Aortic smooth muscle cell (primary cell): ENCODE measurements at places on chromosomes 7 and 10. TPM values are rescaled to one million over a fixed set of nuclear protein-coding genes. Genes with fewer than 3 reads are reported as not detected.

Gene NCAPG2
- 18.5 and 25.1 TPM in 2 replicates for total RNA-seq

Gene GBX1
- total RNA-seq: not detected in 2 replicates

Gene PSPH
- total RNA-seq: 40.6 and 41.9 TPM in 2 replicates

Gene LIPK
- total RNA-seq: not detected in 2 replicates

Gene CYP3A5
- total RNA-seq: not detected in 2 replicates

Gene HOXA10
- total RNA-seq: under 0.01 TPM in 2 replicates

Gene ATRNL1
- total RNA-seq: 4.9 and 5.0 TPM in 2 replicates

Gene MMD2
- total RNA-seq: not detected in 2 replicates

Gene CALHM1
- total RNA-seq: not detected in 2 replicates

Gene ADRB1
- total RNA-seq: not detected in 2 replicates

Gene PGAM2
- total RNA-seq: 0.26 and 1.2 TPM in 2 replicates

Gene CLRN3
- total RNA-seq: not detected in 2 replicates

Gene CXCL12
- total RNA-seq: 814 and 1,285 TPM in 2 replicates

Gene CFAP46
- total RNA-seq: 0.19 and 0.79 TPM in 2 replicates

Gene ZNF467
- 0.26 and 2.5 TPM in 2 replicates for total RNA-seq

Gene AKR1C8
- total RNA-seq: not detected in 2 replicates

Gene FGF8
- not detected in 2 replicates for total RNA-seq

Gene CARD11
- total RNA-seq: 0.13 TPM in 1 of 2 replicates, not detected in the other

Gene CREB3L2
- total RNA-seq: 29.7 and 41.2 TPM in 2 replicates

Gene PTF1A
- total RNA-seq: not detected in 2 replicates

Gene SFMBT2
- total RNA-seq: 1.2 and 3.4 TPM in 2 replicates

Gene SLC18A3
- not detected in 2 replicates for total RNA-seq

Gene AASS
- 32.0 and 41.3 TPM in 2 replicates for total RNA-seq

Gene OR2A1
- under 0.01 and 0.19 TPM in 2 replicates for total RNA-seq

Gene FOXI2
- not detected in 2 replicates for total RNA-seq

Gene BTRC
- 8.9 and 11.8 TPM in 2 replicates for total RNA-seq

Gene ABCB1
- 1.3 and 3.9 TPM in 2 replicates for total RNA-seq

Gene UNCX
- not detected in 2 replicates for total RNA-seq

Gene PGAM1
- total RNA-seq: 224 and 247 TPM in 2 replicates

Gene SLC18A2
- not detected in 2 replicates for total RNA-seq

Gene NKX2-3
- not detected in 2 replicates for total RNA-seq

Gene TNKS2
- 54.0 and 58.3 TPM in 2 replicates for total RNA-seq

Gene TMEM178B
- total RNA-seq: 0.06 and 0.26 TPM in 2 replicates

Gene FAM20C
- total RNA-seq: 71.9 and 93.0 TPM in 2 replicates

Gene STK31
- total RNA-seq: not detected in 2 replicates

Gene INTS15
- total RNA-seq: 6.1 and 6.3 TPM in 2 replicates

Gene RET
- 0.13 TPM in 1 of 2 replicates, not detected in the other for total RNA-seq

Gene ANXA8L1
- not detected in 2 replicates for total RNA-seq

Gene C10orf95
- total RNA-seq: under 0.01 and 0.06 TPM in 2 replicates

Gene MYOF
- total RNA-seq: 316 and 340 TPM in 2 replicates

Gene TRPV5
- total RNA-seq: not detected in 2 replicates

Gene ABCB4
- 1.3 and 3.9 TPM in 2 replicates for total RNA-seq

Gene ZNF679
- not detected in 2 replicates for total RNA-seq

Gene MYH16
- not detected in 2 replicates for total RNA-seq

Gene BAG3
- 10.7 and 14.1 TPM in 2 replicates for total RNA-seq

Gene GSAP
- 2.1 and 2.7 TPM in 2 replicates for total RNA-seq

Gene KAZALD1
- total RNA-seq: 78.5 and 101 TPM in 2 replicates

Gene PRKCQ
- total RNA-seq: not detected in 2 replicates

Gene PCLO
- total RNA-seq: under 0.01 TPM in 2 replicates

Gene IRF5
- under 0.01 TPM in 1 of 2 replicates, not detected in the other for total RNA-seq

Gene ELMO1
- 3.9 and 6.3 TPM in 2 replicates for total RNA-seq

Gene JAKMIP3
- total RNA-seq: 0.06 and 0.13 TPM in 2 replicates

Gene MSS51
- 1.1 and 1.2 TPM in 2 replicates for total RNA-seq

Gene MKX
- total RNA-seq: 0.25 TPM in 1 of 2 replicates, not detected in the other

Gene HHEX
- 1.6 and 4.6 TPM in 2 replicates for total RNA-seq

Gene SPDYE1
- not detected in 2 replicates for total RNA-seq

Gene DDIT4
- 58.4 and 110 TPM in 2 replicates for total RNA-seq

Gene ASB4
- not detected in 2 replicates for total RNA-seq
